ENCODE measurements at places on chromosomes 3 and 15.

GRCh38 chr3:112469671-112470070 is 29.6 kb downstream of the BTLA start:
- no peak for DNase-seq

DNA sequence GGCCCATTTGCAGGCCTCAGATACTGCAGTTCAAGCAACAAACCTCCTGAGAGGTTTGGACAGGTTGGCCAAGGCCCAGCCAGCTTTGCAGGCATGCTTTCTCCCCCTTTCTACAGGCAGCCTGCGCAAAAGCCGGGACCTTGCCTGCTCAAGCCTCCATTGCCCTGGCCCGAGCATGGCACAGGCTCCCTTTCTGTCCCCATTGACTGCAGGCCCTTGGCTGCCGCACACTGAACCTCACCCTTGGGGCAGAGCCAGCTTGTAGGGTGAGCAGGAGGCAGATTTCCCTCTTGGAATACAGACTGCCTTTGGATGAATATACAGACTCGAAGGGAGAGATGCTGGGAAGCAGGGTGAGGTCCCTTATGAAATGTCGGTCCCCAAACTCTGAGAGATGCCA is 461.7 kb upstream of the PROK2 start:
- no peak for DNase-seq

- peak; percentile 45 for DNase-seq
These were observed 77.1 kb downstream of the DUT start for GRCh38 chr15:48408327-48408726.

DNA sequence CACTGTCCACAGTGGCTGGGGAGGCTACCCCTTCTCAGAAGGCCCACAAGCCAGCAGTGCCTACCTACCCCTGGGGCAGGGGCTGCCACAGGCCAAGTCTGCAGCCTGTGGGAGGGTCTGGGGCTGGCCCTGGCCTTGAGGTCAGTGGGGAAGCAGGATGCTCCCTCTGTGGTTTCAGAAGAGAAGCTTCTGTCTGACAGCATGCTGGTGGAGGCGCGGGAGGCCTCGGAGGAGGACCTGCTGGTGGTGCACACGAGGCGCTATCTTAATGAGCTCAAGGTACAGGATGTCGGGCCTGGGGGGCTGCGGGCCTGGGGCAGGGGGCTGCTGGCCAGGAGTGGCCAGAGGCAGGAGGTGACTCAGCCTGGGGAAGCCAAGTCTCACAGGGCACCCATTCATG is 3.2 kb downstream of the HDAC11 start:
- DNase-seq = no peak

GRCh38 chr3:101943029-101943428 is 93.7 kb downstream of the NFKBIZ start:
- no peak for DNase-seq

DNA sequence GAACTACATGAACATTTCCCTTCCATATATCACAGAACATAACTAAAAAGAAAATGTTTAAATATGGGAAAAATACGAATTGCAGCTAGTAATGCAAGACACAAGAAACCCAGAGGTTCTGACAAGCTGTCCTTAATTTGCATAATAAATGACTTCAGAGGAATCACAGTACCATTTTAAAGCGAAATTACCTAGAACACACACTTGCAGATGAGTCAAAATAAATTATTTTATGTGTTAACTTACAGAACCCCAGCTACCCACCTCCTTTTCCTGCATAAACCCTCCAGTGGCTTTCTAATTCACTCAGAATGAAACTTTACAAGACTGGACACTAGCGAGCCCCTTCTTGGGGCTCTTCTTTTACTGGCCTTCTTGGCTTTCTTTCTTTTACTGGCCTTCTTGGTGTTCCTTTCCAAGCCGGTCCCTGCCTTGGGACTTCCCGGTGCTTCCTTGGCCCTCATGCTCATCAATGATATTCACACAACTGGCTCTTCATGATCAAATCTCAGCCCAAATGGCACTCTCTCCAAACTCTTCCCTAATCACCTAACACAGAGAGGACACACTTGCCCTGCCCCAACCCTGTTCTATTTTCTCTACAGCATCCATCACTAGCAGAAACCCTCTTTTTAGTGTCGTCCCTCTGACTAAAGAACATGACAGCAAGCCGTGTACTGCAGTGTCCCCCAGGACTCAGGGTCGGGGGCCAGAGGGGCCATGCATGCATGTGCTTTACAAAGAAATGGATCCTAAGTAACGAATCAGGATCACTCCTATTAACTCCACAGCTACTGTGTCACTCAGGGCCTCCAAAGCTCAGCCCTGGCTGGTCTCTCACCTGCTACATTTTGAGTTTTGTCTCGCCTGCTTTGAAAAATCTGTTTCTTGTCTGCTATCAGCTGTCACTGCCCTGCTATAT is 4.8 kb downstream of the CHSY1 start:
- DNase-seq = no peak

DNA sequence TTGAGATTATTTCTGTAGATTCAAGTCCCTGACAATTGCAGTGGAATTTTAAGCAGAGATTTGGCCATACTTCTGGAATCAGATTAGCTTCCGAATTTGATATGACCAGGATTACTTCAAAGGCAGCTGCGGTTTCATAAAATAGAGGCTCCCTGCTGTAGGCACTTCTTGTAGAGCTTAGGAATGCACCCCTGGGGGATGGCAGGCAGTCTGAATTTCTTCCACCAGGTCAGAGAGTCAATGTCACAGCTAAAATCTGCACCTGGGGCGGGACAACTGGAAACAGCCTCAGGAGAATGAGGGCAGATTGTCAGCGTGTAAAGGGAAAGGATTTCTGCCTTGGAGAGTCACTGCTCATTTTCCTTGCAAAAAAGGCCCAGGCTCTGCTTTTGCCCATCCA is 182.6 kb downstream of the ARRDC4 start:
- DNase-seq = no peak

DNA sequence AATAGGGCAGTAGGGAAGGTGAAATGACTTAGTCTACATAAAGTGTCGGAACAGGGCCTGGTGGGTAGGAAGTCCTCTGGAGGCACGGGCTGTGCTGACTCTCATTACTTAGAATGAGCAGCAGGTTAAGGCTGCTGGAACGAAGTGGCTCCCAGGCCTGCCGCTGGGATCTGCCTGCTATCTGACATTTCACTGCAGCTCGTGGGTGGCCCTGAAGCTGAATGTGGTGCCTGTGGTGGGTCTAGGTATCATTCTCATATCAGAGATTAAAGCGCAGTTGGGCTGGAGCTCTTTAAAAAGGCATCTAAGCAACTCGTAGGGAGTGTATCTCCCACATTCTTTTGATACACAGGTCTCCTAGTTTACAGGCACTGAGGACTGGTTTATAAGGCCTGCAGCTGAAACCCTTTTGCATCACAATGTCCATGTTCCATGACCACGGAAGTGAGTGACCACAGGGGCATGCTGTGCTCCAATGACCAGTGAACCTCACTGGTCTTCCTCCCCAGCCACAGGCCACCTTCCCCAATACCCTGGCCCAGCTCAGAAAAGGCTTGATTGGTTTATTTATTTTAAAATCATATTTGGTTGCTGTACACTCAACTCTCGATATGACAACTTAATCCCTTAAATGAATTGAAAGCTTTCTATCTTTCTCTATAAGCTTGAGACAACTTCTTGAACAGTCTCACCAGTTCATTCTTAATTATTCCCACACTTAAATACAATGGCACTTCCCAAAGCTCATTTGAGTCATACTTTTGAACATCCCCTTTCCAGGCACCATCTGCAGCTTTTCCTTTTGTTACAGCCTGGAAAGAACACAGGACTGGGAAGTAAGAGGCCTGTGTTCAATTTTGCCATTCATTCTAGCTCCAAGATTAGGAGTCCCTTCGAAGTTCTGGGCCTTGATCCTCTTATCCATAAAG is 19.0 kb downstream of the ADAMTS9 start:
- no peak for DNase-seq

DNA sequence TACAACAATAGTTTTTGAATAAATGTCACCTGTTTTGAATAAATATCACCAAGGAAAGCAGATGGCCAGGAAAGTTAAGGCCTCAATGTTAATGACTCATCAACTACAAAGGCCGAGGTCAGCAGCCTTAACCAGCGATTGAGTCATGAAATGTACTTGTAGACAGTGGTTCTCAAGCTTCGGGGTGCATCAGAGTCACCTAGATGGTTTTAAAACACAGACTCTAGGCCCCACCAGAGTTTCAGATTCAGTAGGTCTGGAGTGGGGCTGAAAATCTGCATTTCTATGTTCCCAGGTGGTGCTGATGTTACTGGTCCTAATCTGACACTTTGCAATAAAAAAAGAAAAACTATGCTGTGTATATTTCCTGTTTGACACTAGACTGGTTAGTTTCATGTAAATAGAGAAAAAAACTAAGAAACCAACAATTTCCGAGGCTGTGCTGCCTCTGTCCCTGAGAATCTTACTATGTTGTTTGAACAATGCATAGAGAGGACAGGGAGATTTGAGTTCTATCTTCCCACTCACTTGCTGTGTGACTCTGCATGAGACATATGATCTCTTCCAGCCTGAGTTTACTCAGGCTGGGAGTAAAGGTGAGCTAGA is 9.8 kb downstream of the RAB27A start:
- DNase-seq = peak; percentile 96

- peak; percentile 5 for DNase-seq
These were observed 67.3 kb upstream of the ST3GAL6 start for GRCh38 chr3:98695796-98696195.

DNA sequence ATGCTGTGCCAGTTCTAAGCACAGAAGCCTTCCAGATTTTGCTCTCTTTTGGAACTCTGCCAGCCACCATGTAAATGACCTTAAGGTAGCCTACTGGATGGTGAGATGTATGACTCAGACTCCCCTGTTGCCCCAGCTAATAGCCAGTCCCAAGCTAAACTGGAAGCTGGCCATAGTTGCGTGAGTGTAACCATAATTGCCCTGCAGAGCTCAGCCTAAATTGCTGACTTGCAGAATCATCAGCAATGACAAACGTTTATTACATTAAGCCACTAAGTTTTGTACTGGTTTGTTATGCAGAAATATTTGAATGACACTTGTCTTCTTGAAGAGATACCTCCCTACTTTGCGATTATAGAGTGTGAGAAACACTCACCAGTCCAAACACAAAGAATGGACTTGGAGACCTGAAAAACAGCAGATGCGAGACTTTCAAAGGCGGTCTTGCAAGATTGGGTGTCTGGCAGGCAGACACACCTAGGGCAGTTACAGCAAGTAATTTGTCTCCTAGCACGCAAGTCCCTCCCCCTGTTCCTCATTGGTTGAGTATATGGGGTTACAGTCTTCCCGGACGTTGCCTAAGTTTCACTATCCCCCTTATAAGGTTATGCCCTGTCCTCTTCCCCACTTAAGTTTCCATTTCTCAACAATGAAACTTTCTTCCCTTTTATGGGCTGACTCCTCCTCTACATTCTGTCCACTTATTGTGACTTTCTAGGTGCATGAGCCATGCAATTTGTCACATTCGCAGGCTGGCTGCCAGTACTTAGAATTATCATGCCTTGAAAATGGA is 83.6 kb upstream of the XCR1 start:
- peak; percentile 66 for DNase-seq

- DNase-seq = no peak
These were observed 4.1 kb downstream of the RASGRP1 start for GRCh38 chr15:38560456-38560926.

GRCh38 chr3:139532976-139533375 is 6.6 kb downstream of the RBP1 start:
- no peak for DNase-seq

GRCh38 chr15:65087873-65088642 is 11.5 kb downstream of the KBTBD13 start:
- peak; percentile 18 for DNase-seq

DNA sequence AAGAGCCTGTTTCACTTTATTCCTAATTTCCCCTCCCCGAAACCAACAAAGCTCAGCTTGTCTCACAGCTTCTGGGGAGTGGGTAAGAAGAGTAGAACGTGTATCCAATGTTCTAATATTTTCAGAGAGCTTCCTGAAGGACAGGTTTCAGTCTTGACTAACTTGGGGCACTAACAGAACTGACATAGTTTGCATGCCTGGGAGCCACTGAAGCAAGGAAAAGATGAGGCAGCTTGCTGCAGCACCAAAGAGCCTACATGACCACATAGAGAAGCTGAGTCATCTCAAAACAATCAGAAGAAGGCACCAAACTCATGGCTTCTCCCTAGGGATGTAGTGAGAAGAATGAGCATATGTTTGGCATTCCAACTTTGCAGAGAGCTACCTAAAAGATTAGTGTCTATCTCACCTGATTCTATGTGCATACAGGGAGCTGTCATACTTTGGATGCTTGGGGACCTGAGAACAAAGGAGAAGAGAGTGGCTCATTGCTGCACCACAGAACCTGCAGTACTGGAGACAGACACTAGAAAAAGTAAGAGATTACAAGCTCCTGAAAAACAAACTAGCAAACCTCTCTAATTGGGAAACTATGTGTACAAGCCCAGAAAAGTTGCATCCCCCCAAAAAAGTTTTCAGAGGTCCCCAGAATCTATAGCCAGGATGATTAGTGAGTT is 86.9 kb downstream of the DCLK3 start:
- DNase-seq = peak; percentile 98

- DNase-seq = no peak
These were observed 20.9 kb upstream of the LMCD1 start for GRCh38 chr3:8480699-8481098.

DNA sequence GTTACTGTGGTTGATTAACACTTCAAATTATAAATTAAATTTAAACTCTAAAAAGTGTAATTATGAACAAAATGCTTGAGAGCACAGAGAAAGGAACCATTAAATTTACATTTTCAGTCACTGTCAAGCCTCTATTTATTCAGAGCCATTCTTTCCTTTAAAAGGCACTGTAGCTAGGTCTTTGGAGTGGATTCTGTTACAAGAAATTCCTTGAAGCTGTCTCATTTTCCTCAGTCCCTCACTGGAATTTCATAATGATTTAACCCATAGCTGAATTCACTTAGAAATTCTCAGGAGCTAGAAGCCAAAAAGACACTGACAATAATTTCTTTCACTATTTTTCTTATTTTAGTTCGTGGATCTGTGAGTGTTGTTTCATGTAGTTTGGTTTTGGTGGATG is 81.2 kb upstream of the TCF12 start:
- peak; percentile 56 for DNase-seq

- DNase-seq = peak; percentile 53
These were observed 114.7 kb downstream of the GADL1 start for GRCh38 chr3:30779686-30780287.

DNA sequence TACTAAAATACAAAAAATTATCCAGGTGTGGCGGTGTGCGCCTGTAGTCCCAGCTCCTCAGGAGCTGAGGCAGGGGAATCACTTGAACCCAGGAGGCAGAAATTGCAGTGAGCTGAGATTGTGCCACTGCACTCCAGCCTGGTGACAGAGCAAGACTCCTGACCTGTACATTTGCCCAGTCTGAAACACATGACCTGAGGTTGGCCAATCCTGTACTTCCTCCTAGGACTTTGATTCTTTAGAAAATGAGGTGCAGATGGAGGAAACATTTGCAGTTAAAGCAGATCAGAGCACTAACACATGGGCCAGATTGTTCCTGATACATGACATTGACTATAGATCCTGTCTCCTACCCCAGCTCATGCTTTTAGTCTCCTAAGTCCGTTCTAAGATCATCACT is 28.9 kb upstream of the LPP start:
- DNase-seq = no peak

DNA sequence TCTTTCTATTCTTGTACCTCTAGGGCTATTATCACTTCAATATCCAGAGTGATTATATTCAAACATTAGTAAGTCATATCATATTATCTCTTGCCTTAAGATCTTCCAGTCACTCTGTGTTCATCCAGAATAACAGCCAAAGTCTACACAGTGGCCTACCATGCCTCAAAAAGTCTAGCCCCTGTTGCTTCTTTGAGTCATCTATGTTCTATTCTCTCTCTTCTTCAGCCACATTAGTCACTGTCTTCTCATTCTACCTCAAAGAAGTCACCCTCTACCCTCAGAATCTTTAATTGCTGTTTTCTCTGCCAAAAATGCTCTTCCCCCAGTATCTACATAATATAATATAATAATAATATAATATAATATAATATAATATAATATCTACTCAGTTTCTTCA is 356.0 kb downstream of the NLGN1 start:
- DNase-seq = peak; percentile 40
